ENCODE measurements at places on chromosomes 2 and 18. TPM values are rescaled to one million over a fixed set of nuclear protein-coding genes. Genes with fewer than 3 reads are reported as not detected.

FLACC1 gene
- not detected for total RNA-seq

SERPINB4 gene
- not detected for total RNA-seq

ZAP70 gene
- total RNA-seq = not detected

MYOM1 gene
- 0.09 TPM for total RNA-seq

ACTG2 gene
- not detected for total RNA-seq

HOXD1 gene
- not detected for total RNA-seq

SERTAD2 gene
- 11.9 TPM for total RNA-seq

EVX2 gene
- not detected for total RNA-seq

GPR35 gene
- 1.1 TPM for total RNA-seq

AQP12A gene
- total RNA-seq = not detected

SPR gene
- 83.9 TPM for total RNA-seq

All from A549 treated with ZK216348 at 1 μM for 4 hours (cell line).